ENCODE measurements at places on chromosomes 3 and 15. TPM values are rescaled to one million over a fixed set of nuclear protein-coding genes. Genes with fewer than 3 reads are reported as not detected.

DNA sequence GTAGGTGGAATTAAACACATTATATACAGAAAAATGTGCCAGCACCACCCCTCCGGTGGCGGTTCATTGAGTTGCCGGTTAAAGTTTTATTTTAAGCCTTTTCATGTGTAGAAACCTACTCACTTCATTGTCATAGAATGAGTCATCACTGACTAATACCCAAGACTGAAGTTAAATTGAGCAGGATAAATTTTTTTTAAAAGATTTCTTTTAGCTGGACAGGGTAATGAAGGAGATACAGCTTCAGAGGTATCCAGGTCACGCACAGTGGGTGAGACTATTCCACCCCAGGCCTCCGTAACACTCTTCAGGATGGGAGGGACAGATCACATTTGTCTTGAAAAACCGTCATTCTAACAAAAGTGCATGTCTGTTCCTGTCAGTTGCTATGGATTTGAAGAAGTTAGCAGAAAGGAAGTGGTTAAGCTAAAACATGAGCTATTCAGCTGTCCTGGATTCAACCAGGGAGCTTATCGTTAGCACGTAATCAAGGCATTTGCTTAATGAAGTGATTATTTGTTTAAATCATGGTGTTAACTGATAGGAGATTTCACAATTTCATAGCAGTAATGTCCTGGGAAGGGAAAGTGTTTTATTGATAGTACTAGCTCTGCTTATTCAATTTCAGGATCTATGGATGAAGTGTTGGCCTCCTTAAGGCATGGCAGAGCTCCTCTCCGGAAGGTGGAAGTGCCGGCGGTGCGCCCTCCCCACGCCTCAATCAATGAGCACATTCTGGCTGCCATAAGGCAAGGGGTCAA, 23.4 kb downstream of the WHAMM start:
- peak overlapping the region; percentile 21 for H3K27ac ChIP-seq
- no peak for DNase-seq
- H3K27me3 ChIP-seq = no peaks in the 10 kb centered on the region
- H3K4me3 ChIP-seq = no peak overlapping the region
- no peaks in the 10 kb centered on the region for H3K4me1 ChIP-seq
- peaks cover 54% of the 10 kb centered on the region for H3K36me3 ChIP-seq

- H3K27ac ChIP-seq = no peak overlapping the region
- H3K4me3 ChIP-seq = no peak overlapping the region
- no peak for DNase-seq
- H3K4me1 ChIP-seq = peaks cover 23% of the 10 kb centered on the region
These were observed 1.6 kb downstream of the TTC21A start for GRCh38 chr3:39109086-39109485.

GRCh38 chr15:79352206-79352605, 41.3 kb downstream of the TMED3 start:
- peaks cover 7% of the 10 kb centered on the region for H3K4me1 ChIP-seq
- H3K4me3 ChIP-seq = no peak overlapping the region
- H3K27ac ChIP-seq = no peak overlapping the region

GRCh38 chr3:72310419-72311380, 525.8 kb upstream of the PROK2 start:
- no peak overlapping the region for H3K4me3 ChIP-seq
- no peaks in the 10 kb centered on the region for H3K36me3 ChIP-seq
- no peak overlapping the region for H3K27ac ChIP-seq
- H3K4me1 ChIP-seq = peaks cover 8% of the 10 kb centered on the region
- no peak for DNase-seq

GRCh38 chr15:78130466-78131294, 565 bp downstream of the CIB2 start:
- peaks cover 30% of the 10 kb centered on the region for H3K4me1 ChIP-seq
- peak overlapping the region; percentile 87 for H3K4me3 ChIP-seq
- peak overlapping the region; percentile 93 for H3K27ac ChIP-seq
- H3K36me3 ChIP-seq = peaks cover 2% of the 10 kb centered on the region

Gene FGD5
- 0.09 TPM for total RNA-seq

Gene FBXW12
- total RNA-seq = 0.20 TPM

Gene LARP6
- 17.5 TPM for total RNA-seq

Gene FES
- total RNA-seq = 16.2 TPM

Data from progenitor cell of endocrine pancreas (in vitro differentiated cells).